Stimulated activated CD4-positive, alpha-beta T cell treated with anti-CD3 and anti-CD28 coated beads, Interleukin-4, amount 100 ng/mL, for 1 hour (primary cell): ENCODE measurements at places on chromosomes 4 and X.

DNA sequence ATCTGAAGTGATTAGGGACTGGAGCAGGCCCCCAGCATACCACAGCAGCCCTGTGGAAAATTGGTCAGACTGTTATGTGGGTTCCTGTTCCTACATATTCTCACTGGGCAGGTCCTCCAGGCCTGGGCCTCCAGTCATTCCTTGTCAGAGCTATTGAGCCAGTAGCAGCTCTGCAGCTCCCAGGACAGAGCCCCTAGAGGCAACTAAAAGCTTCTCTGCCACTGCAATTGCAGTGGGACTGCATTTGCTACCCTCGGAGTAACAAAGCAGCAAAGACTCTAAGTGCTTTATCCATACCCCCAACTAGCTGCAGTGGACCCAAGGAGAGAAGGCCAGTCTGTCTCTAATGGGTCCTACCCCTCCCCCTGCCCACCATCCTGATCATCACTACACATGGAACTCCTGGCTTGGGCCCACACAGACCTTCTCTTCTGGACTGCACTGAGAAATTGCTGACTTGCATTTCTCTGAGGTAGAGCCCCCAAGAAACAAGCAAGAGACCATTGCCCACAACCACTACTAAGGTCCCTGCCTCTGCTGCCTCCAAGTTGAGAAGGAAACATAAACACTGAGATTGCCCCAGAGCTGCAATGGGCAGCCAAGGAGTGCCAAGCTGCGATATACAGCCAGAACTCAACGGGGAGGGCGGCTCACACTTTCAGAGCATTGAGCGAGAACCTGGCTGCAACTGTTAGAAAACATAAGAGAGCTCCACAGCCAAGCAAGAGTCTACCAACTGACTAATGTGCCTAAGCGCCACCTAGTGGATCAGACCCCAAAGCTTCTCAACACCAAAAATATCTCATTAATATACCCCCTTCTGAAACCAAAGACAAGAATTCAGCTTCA lies 738.7 kb upstream of the NDST4 start:
- DNase-seq = no peak

GRCh38 chrX:123157586-123157985 lies 26.5 kb upstream of the GRIA3 start:
- no peak for DNase-seq

- peak; percentile 8 for DNase-seq
These were observed 202.6 kb upstream of the BCOR start for GRCh38 chrX:40300286-40300890.

GRCh38 chr4:150664935-150665334 lies 83.0 kb downstream of the MAB21L2 start:
- DNase-seq = no peak

DNA sequence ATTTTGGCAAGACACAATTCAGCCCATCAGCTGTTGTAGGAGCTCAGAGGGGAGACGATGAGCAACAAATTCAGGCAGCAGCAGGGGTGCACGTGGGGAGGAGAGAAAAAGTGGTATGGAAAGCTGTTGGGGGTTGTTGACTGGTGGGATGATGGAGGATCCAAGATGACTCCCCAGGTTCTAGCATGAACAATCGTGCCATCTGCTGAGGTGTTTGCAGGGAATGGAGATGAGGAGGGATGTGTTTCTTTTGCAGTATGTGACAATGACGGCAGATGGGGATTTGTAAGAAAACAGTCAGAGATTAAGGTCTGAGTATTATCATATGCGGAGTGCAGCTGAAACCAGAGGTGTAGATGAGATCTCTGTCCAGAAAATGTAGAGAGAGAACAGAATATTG lies 63.3 kb downstream of the SEL1L3 start:
- no peak for DNase-seq

GRCh38 chr4:158397781-158398180 lies 123.9 kb upstream of the RXFP1 start:
- no peak for DNase-seq

GRCh38 chrX:107323786-107324492 lies 117.5 kb downstream of the DNAAF6 start:
- no peak for DNase-seq

GRCh38 chr4:153530284-153530999 lies 64.3 kb downstream of the TMEM131L start:
- DNase-seq = peak; percentile 19

GRCh38 chrX:13721819-13722519 lies 12.5 kb downstream of the TRAPPC2 start:
- DNase-seq = no peak

GRCh38 chrX:112662559-112663427 lies 16.9 kb downstream of the LHFPL1 start:
- DNase-seq = no peak

DNA sequence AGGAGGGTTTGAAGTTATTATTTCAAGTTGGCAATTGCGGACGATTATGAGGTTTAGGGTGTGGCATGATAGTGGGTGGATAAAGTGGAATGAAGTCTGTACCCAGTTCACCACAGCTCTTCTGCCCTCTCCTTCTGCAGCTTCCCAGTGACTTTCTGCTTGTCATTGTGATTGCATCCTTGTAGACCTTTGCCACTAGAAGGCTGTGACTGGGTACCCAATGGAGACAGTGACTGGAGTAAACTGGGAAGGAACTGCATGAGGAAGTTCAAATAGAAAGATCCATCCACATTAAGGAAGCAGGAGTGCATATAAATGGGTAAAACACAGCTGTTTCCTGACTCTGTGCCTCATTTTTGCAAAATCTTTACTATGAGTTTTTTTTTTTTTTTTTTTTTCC lies 53.5 kb upstream of the SPANXN3 start:
- DNase-seq = no peak

DNA sequence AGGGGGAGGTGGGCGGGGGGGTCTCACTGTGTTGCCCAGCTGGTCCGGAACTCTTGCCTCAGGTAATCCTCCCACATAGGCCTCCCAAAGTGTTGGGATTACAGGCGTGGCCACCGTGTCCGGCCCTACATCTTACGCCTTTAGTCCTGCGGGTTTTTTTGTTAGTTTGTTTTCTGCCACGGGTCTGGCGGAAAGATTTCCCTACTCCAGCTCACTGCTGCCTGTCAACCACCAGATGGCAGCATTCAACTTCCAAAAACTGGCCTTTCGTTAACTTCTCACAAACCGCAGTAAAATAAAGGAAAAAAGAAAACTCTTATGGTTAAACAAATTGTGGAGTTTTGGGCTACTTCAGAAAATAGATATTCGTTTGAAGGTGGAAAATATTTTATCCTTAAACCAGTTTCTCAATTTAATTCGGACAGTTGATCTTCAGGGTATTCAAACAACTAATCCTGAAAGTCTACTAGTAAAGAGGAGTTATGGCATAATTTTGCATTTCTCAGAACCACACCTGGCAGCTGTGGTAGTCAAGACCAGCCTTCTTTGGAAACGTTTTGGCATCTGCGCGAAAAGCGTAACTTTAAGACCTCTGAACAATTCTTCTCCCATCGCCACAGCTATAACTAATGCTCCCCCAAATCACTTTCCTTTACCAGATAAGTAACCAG lies 41.1 kb downstream of the LUZP4 start:
- DNase-seq = no peak

- DNase-seq = no peak
These were observed 135.3 kb upstream of the VCX2 start for GRCh38 chrX:8306291-8306925.
